GM12891 (cell line): ENCODE measurements at places on chromosomes 3 and 15.

GRCh38 chr15:79370716-79371115 is 59.8 kb downstream of the TMED3 start:
- no peak for DNase-seq

- DNase-seq = no peak
Observed at GRCh38 chr3:178155521-178155920, 380.7 kb upstream of the KCNMB2 start.

DNA sequence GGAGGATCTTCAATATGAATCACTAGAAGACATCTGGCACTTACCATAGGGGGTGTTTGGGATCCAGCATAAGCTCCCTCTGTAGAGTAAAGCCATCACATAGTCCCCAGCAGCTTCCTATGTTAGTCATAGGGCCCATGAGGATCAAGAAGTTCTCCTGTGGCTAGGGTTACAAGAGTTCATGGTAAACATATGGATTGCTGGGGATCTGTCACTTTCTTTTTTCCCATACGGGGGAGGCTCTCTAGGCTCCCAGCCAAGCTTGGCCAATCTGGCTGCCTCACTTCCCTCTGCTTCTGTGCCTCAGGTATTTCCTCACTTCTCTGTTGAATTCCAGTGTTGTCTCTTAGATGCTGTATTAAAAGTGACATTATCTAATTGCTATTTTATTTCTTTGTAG is 597.9 kb downstream of the PDCD6IP start:
- DNase-seq = no peak

DNA sequence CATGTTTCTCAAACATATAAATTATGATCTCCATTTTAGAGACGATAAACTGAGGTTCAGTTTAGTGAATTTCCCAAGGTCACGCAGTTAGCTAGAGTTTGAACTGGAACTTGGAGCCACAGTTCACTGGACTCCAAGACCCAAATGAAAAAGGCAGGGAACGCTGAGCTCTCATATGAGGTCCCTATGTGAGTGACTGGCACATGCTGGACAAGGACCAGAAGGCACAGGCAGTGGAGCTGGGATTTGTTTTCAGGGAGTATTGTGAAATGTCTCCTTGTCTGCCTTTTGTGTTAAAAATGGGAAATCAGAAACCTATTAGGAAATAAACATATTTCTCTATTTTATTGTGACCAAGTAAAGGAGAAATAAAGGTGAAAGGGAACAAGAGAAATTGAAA is 63.5 kb downstream of the MESD start:
- DNase-seq = no peak

- DNase-seq = no peak
Observed at GRCh38 chr3:148077318-148077923, 620.3 kb upstream of the AGTR1 start.
